ENCODE measurements at places on chromosomes 12 and 14. TPM values are rescaled to one million over a fixed set of nuclear protein-coding genes. Genes with fewer than 3 reads are reported as not detected.
A peak's percentile ranks its signal among the peaks of the same experiment; 100 is the strongest.

- no peaks in the 10 kb centered on the region for H3K27me3 ChIP-seq
- DNase-seq, result no peak
- H3K27ac ChIP-seq, result no peak overlapping the region
These were observed 17.3 kb downstream of the PPM1A start for GRCh38 chr14:60266021-60266937.

GRCh38 chr12:124732275-124733075, 131.2 kb downstream of the SCARB1 start:
- H3K36me3 ChIP-seq, result no peaks in the 10 kb centered on the region
- no peak for DNase-seq
- H3K27me3 ChIP-seq, result no peaks in the 10 kb centered on the region

DNA sequence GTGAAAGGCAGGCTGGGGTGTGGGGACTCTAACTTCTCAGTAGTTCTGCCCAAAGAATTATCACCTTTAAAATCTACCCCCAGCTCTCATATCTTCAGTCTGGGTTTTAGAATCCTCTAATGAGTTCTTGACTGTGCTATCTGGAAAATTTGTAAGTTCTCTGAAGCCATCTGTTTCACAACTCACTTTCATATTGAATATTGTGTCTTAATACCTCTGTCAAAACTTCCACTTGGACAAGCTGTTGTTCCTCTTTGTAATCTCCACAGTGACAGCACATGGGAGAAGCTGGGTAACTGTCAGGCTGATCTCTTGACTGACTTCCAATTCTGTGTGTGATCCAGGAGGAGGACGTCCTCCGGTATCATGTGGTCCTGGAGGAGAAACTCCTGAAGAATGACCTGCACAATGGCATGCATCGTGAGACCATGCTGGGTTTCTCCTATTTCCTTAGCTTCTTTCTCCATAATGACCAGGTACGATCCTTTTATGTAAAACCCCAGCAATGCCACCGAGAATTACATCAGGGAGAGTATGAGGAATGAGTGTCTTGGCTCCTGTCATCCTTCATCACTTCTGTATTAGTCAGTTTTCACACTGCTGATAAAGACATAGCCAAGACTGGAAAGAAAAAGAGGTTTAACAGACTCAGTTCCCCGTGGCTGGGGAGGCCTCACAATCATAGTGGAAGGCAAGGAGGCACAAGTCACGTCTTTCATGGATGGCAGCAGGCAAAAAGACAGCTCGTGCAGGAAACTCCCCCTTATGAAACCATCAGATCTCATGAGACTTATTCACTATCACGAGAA, 111.9 kb downstream of the STAB2 start:
- H3K27ac ChIP-seq, result no peak overlapping the region
- no peaks in the 10 kb centered on the region for H3K4me1 ChIP-seq
- no peak overlapping the region for H3K4me3 ChIP-seq

DNA sequence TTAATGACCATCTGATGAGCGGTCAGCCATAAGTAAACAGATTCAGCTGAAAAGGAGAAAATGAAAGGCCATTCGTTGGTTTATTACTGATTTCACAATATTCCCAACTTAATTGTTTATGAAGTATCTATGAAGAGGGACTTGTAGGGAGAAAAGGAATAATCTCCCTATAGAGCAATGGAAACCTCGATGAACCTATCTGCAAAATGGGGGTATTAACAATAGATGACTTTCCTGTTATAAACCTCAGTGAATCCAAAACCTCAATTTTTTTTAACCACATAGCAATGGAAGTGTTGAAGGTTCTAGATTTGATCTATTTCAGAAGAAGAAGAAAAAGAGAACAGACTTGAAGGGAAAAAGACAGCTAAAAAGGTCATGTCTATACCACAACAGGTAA, 2.0 kb downstream of the WIF1 start:
- DNase-seq, result no peak

GRCh38 chr12:117526757-117527478, 165.5 kb upstream of the NOS1 start:
- no peaks in the 10 kb centered on the region for H3K36me3 ChIP-seq
- H3K27ac ChIP-seq, result no peak overlapping the region
- H3K4me3 ChIP-seq, result no peak overlapping the region
- no peaks in the 10 kb centered on the region for H3K4me1 ChIP-seq

GRCh38 chr14:72610831-72611200, 283.1 kb downstream of the DPF3 start:
- no peaks in the 10 kb centered on the region for H3K27me3 ChIP-seq
- H3K27ac ChIP-seq, result no peak overlapping the region
- H3K36me3 ChIP-seq, result no peaks in the 10 kb centered on the region
- DNase-seq, result no peak
- no peak overlapping the region for H3K4me3 ChIP-seq
- H3K4me1 ChIP-seq, result peaks cover 43% of the 10 kb centered on the region

DNA sequence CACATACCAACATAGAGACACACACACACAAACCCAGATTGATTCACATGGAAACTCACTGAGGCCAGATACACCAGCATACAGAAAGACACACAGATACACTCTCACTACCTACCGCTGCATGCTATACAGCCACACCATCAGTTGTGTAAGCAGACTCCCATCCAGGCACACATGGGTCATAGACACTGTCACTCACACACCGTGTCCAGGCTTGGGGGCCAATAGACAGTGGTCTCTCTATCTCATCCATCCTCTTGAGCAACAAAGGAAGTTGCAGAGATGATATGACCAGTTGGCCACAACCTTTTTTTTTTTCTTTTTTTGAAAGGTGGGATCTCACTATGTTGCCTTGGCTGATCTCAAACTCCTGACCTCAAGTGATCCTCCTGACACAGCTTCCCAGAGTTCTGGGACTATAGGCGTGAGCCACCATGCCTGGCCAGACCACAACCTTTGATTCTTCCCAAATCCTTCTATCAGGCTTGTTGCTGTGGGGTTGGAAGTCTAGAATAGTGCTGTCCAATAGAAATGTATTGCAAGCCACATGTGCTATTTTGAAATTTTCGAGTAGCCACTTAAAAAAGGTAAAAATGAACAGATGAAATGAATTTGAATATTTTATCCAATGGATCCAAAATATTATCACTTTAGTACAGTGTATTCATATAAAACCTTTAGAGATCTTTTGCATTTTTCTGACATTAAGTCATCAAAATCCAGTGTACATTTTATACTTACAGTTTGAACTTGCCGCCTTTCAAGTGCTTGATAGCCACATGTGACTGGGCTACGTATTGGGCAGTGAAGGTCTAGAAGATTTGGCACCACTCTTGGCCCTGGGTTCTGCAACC, 7.4 kb downstream of the LRP1-AS start:
- H3K27me3 ChIP-seq, result no peaks in the 10 kb centered on the region
- H3K4me1 ChIP-seq, result peaks cover 8% of the 10 kb centered on the region
- peaks cover 36% of the 10 kb centered on the region for H3K36me3 ChIP-seq
- no peak overlapping the region for H3K27ac ChIP-seq
- no peak overlapping the region for H3K4me3 ChIP-seq

DNA sequence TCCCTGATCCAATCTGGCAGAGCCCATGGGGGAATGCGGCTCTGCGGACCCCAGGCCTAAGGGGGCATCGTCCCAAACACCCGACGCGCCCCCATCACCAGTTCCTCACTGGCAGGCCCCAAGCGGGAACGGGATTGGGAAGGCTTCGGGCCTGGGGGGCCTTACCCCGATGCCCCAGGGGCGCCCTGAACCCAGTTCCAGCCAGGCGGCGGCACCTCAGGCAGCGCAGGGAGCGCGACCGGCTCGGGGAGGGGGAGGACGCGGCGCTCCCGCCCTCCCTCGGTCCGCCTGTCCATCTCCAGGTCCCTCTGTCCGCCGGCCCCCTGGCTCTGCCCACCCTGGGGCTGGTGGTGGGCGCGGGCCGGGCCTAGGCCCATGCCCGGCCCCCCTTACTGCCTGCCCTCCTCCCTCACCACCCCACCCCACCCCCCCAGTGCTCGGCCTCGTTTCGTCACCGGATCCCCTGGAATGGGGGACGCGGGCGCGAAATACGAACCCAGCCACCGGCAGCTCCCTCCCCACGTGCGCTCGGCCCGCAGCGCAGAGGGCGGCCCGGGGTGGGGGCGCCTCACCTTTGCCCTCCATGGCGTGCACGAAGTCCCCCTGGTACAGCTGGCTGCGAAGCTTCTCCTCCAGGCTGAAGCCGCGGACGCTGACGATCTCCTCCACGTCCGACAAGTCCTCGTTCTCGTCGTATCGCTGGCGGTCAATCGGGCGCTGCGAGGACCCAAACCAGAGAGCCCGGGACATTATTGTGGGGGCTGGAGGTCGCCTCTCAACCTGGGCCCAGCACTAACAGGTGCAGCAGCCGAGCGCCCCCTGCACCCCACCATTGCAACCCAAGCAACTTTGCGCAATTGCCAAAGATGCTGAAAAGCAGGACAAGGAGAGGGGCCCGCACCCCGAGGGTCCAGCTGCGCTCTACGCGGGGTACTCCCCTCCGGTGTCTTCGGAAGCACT, 2.3 kb downstream of the KDM2B start:
- peak overlapping the region; percentile 61 for H3K4me3 ChIP-seq
- peaks cover 8% of the 10 kb centered on the region for H3K4me1 ChIP-seq
- H3K27ac ChIP-seq, result peak overlapping the region; percentile 76
- no peaks in the 10 kb centered on the region for H3K27me3 ChIP-seq
- DNase-seq, result no peak

DNA sequence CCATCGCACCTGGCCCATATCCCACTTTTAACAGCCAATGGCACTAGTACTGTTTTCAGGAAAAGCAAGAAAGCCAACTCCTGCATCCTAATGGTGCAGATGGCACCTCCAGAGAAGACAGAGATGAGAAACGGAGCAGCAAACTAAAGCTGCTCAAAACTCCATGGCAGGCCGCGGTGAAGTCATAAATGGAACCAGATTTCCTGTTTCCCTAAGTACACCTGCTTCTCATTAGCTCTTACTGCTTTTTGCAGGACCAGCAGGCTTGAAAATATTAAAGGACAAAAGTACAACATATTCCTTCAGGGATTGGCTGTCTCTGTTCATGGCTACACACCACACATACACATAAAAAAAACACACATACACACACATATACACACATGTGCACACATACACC, 36.7 kb upstream of the LGALS3 start:
- no peak for DNase-seq
- no peaks in the 10 kb centered on the region for H3K27me3 ChIP-seq
- no peak overlapping the region for H3K27ac ChIP-seq

The SSPN gene
- 19.9 TPM for total RNA-seq

The CD163L1 gene
- 3.1 TPM for total RNA-seq

The PRH2 gene
- total RNA-seq, result not detected

The VRTN gene
- not detected for total RNA-seq

The HHIPL1 gene
- total RNA-seq, result 2.2 TPM

The SERPINA10 gene
- not detected for total RNA-seq

All from heart left ventricle (tissue), 16 donors.